ENCODE measurements at places on chromosomes 12 and 14.

DNA sequence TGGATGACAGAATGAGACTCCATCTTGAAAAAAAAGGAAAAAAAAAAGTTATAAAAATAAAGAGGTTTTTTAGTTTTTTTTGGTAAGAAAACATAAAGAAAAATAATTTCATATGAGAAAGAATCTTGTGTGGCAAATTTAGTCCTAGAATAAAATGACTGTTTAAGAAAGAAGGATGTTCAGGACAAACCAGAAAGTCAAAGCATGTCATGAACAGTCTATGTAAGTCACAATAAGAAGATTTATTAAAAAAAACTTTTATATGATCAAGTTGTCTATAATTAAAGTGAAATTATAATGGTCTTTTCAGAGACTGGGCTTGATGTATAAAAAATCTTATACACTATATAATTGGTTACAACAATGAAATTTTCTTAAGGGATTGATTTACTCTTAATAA, 68.1 kb upstream of the HECTD1 start:
- DNase-seq, result no peak

DNA sequence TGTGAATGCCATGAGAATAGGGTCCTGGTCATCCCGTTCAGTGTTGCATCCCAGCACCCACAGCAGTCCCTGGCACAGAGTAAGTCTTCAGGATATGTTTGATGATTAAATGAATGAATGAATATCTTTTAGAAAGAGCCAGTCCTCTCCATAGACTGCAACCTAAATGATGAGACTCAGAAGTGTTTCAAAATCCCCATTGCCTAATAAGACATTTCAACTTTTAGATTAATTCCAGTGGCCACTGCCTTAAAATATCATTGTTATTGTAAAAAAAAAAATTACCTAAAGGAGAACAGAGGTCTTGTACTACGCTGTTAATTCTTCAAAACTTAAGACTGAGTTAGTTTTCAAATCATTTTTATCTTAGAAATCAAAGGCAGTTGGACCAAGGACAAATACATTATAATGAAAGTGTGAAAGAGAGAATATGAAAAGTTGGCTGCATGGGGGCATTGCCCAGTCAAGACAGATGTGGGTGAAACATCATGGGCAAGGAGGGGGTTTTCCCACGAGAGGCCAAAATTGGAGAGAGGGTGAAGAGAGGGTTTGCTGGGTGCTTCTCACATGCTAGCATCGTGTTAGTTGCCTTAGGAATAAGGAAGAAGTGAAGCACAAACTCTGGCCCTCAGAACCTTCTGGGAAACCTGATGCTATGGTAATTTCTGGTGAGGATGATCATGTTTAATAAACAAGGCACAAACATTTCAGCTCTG, 26.3 kb upstream of the CPM start:
- no peak for DNase-seq

DNA sequence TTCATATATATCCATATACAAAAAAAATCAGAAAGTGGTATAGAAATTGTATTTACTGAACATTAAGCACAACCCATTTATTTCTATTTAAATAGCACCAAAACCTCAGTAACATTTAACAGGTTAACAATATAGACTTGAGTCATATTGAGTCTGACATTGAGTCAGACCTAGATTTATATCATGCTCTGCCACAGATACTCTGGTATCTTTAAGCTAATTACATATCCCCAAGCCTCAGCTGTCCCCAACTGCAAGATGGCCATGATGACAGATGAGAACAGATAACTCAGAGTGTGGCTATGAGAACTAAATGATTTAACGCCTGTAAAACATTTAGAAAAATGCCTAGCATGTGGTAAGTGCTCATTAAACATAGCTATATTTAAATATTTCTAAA, 40.3 kb downstream of the IFNG start:
- no peak for DNase-seq

GRCh38 chr12:91422811-91423692, 240.4 kb upstream of the DCN start:
- no peak for DNase-seq

DNA sequence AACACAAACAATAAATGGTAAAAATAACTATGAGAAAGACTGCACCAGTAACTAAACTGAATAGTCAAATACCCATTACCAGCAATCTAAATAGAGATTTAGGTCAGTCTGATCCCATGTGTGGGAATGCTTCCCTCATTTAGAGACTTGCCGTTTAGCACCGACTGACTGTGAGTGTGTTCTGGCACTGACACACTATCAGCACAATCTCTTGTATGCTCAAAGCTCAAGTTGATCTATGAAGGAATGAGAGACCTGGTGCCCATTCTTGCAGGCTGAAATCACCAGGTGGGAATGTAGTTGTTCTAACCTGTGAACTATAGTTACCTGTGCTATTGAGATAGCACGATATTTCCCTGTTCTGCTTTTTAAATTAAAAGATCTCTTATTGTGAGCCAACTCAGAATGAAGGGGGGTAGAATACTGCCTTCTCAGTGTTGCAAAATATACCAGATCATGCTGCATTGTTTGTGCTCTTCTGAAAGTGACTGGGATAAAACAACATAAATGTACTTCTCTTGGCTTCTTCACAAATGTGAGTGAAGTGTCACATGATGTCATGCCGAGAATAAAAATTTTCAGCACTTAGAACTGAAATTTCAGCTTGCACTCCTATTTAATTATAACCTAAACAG, 99.6 kb downstream of the LIN7A start:
- DNase-seq, result no peak

DNA sequence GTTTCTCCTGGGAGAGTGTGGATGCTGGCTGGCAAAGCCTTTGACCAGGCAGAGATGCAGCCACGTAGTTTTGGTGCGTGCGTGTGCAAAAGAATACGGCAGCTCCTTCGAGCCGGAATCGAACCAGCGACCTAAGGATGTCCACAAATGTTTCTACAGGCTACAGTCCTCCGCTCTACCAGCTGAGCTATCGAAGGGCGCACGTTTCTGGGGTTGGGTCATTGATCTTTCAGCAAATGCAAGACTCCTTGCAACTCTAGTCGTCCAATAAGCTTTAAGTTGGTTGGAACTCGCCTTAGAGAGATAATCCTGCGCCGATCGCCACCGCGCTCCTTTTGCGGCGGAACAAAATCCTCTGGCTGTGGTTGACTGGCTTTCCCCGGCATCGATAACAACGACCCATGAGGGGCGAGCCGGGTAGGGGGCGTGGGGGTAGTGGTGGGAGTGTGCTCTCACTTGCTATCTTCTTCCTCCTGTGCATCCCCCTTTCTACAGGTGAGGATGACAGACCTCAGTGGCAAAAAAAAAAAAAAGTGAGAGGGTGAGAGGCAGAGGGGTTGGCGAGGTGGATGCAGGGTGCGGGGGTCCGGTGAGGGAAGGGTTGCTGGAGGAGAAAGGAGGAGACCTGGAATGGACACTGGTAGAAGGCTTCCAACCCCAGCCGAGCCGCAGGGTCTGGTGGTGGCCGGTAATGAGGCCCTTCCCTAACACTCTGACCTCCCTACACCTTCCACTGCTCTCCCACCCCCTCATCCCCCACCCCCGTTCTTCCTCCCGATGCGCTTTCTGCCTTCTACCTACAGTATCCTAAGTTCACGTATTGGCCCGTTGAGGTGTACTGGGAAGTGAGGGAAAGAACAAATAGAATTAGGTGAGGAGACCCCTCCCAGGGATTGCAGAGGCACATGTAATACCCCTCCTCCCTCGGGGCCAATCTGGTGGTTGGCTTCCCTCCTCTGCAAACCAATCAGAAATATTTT, 11.8 kb upstream of the OR6S1 start:
- no peak for DNase-seq

DNA sequence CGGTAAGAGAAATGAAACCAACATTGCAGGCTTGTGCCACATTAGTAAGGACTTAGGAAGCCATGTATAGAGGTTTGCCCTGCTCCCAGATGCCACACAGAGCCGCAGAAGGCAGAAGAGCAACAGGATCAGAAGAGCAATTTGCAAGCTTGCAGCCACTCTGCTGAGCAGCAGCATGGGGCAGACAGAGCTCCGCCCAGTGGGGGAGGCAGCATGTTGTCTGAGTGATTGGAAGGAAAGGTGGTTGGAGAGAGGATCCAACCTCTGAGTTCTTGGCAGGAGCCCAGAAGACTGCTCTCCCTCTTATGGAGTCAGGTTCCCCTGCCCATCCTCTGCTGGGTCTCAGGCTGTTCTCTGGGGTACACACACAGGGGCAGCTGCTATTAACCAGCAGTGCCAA, 2.3 kb upstream of the KRT6A start:
- no peak for DNase-seq

- no peak for DNase-seq
Measured at GRCh38 chr12:51819736-51820525, 28.6 kb downstream of the FIGNL2 start.

GRCh38 chr12:57124261-57124877, 3.9 kb upstream of the LRP1 start:
- DNase-seq, result peak; percentile 46

DNA sequence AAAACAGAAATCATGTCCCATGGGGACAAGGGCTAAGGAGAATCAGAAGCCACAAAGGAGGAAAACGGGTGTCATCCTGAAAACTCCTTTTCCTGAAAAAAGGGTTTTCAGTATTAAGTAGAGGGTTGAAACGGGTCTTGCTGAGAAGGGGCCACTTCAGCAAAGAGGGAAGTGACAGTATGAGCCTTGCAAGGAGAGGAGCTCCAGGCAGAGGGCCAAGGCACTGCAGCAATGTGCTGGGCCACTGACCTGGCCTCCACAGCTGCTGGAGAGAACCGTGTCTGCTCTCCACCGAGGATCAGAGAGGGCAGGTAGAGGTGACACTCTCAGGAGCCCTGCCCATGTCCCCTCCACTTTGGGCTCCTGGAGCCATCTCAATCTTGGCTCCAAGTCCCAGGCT, 103.3 kb downstream of the NCOR2 start:
- no peak for DNase-seq

GRCh38 chr12:2317772-2318171, 265.0 kb downstream of the CACNA1C start:
- DNase-seq, result no peak

- no peak for DNase-seq
Measured at GRCh38 chr12:67067453-67068203, 201.5 kb upstream of the CAND1 start.

- DNase-seq, result no peak
Measured at GRCh38 chr14:76045773-76046172, 60.2 kb downstream of the IFT43 start.
